ENCODE measurements at places on chromosomes 3 and 15.

GRCh38 chr3:89098964-89099585, 8.3 kb upstream of the EPHA3 start:
- H3K27me3 ChIP-seq, result no peaks in the 10 kb centered on the region
- H3K36me3 ChIP-seq, result no peaks in the 10 kb centered on the region
- peak; percentile 44 for DNase-seq
- no peak overlapping the region for H3K4me3 ChIP-seq
- H3K27ac ChIP-seq, result no peak overlapping the region

DNA sequence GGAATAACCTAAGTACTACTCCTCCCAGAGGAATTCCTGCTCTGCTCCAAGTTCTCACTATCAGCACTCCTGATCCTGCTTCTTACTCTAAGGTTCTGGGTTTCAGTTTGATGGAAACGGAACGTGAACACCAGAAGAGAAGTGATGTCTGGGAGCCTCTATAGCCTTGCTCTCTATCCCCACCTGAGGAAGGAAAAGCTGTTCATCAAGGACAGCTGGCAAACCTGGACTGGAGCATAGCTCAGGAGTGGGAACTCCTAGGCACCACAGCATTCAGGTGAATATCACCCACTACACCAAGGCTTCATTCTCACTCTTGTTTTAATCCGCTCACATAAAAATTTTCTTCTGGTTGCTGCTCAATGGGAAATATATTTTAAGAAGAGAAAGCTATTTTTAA, 13.0 kb upstream of the CADPS start:
- H3K27ac ChIP-seq, result no peak overlapping the region
- DNase-seq, result no peak
- no peaks in the 10 kb centered on the region for H3K27me3 ChIP-seq
- H3K4me3 ChIP-seq, result no peak overlapping the region
- H3K4me1 ChIP-seq, result no peaks in the 10 kb centered on the region
- H3K36me3 ChIP-seq, result no peaks in the 10 kb centered on the region

GRCh38 chr15:80437334-80437891, 33.2 kb downstream of the ARNT2 start:
- H3K4me1 ChIP-seq, result no peaks in the 10 kb centered on the region
- no peak overlapping the region for H3K27ac ChIP-seq
- no peaks in the 10 kb centered on the region for H3K36me3 ChIP-seq

DNA sequence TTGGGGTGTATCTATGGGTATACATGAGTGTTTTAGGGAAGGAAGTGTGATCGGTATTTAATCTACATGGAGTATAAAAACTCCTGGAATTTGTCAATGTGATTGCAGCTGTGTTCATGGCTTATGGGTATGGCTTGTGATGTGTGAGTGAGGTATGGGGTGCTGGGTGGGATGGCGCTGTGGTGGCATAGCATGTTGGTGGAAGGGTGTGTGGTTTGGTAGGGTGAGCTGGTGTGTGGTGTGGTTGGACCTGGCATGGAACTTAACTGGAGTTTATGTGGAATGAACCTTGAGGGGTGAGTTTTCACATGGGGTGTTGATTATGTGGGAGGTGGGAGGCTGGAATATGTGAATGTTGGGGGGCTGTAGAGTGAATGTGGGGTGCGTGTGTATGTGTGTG, 492 bp upstream of the MOBP start:
- no peaks in the 10 kb centered on the region for H3K4me1 ChIP-seq
- H3K36me3 ChIP-seq, result no peaks in the 10 kb centered on the region
- H3K27ac ChIP-seq, result no peak overlapping the region
- H3K27me3 ChIP-seq, result peaks cover 39% of the 10 kb centered on the region
